Cortex of kidney (tissue), 1 donor: ENCODE measurements at places on chromosomes 11 and 22.

DNA sequence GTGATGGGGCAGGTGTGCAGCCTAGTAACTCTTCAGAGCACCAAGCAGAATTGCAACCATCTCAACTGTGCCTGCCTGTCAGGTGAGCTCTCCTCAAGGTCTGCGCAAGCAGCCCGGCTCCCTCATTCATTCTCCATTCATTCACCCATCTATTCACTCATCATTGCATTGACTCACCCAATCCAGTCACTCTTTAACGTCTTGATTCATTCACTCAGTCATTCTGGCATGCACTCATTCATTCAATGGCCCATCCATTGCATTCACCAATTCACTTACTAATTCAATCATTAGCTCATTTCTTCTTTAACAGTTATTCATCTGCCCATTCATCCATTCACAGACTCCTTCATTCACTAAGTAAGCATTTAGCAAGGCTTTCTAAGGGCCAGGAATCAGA is 111.8 kb downstream of the PDE2A start:
- no peak for DNase-seq

- no peak for DNase-seq
Observed at GRCh38 chr11:134802116-134802515, 390.1 kb upstream of the B3GAT1 start.

DNA sequence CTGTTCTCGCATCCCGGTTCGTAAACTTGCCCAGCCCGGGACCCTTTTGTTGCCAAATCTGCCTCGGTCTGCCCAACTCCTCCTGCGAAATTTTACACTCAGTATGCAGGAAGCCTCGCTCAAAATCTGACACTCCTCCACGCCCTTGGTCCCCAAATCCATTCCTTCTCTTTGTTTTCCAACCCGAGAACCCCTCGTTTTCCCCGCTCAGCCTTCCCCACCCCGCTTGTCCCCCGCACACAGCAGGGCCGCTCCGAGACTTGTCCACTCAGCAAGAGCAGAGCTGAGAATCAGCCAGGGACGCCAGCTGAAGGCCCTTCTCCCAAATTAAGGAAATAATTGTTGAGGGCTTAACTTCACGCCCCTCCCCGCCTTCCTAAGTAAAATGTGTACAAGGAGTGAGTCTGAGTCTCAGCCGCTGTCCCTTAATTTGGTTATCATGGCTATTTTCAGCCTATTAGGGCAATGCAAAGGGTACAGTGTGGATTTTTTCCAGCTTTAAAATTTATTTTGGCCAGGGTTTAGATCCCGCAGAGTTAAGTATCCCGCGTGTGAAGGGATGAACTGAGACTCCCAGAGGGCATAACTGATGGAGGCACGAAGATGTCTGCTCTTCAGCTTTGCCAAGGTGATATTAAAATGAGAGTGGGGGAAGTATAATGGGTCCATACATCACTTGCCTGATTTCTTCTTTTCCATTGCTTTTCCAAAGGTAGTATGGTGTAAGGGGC is 581 bp upstream of the FBXO3 start:
- no peak for DNase-seq

GRCh38 chr11:6618117-6619003 is 862 bp downstream of the TPP1 start:
- DNase-seq = no peak

DNA sequence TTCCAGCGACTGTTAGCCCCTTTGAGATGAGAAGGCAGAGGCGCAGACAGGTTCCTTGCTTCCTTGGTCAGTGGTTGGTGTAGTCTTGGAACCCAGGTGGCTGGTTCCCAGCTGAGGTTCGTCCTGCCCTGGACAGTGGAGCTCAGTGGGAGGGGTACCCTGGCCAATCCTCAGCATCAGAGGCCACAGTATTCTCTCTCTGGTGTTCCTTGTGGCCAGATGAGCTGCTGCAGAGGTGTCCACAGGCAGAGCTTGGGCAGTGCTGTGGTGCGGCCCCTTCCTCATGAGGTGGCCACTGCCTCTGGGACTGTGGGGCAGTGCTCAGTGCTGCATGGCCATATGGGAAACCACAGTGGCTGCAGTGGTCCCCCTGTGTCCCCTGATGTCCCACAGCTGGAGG is 61.8 kb downstream of the CTTN start:
- no peak for DNase-seq

GRCh38 chr11:21403069-21403468 is 733.7 kb downstream of the NELL1 start:
- DNase-seq = no peak

- no peak for DNase-seq
Observed at GRCh38 chr22:44859641-44860040, 107.3 kb downstream of the ARHGAP8 start.

- no peak for DNase-seq
Observed at GRCh38 chr11:12674571-12674935, 332 bp downstream of the TEAD1 start.

DNA sequence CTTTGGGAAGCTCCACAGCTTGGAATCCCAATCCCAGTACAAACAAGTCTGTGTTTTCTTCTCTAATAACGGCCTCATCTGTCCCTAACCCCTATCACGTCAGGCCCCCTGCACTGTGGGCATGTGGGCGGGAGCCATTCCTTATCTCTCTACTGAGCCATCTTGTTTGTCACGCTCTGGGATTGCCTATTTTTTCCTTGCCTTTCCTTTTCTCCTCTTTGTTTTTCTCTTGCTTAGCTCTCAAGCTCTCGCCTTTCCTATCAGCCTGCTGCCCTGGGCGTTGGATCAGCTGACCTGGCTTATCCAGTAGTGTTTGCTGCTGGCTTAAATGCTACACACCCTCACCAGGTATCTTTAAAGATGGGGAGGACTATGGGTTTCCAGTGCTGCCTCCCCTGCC is 35.8 kb downstream of the ARHGAP1 start:
- DNase-seq = no peak

DNA sequence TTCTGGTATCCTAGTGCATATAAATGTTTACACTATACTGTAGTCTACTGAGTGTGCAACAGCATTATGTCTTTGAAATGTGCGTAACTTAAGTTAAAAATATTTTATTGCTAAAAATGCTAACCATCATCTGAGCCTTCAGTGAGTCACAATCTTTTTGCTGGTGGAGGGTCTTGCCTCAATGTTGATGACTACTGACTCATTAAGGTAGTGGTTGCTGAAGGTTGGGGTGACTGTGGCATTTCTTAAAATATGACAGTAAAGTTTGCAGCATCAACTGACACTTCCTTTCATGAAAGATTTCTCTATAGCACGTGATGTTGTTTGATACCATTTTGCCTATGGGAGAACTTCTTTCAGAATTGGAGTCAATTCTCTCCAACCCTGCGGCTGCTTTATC is 8.5 kb upstream of the CREBZF start:
- DNase-seq = no peak

DNA sequence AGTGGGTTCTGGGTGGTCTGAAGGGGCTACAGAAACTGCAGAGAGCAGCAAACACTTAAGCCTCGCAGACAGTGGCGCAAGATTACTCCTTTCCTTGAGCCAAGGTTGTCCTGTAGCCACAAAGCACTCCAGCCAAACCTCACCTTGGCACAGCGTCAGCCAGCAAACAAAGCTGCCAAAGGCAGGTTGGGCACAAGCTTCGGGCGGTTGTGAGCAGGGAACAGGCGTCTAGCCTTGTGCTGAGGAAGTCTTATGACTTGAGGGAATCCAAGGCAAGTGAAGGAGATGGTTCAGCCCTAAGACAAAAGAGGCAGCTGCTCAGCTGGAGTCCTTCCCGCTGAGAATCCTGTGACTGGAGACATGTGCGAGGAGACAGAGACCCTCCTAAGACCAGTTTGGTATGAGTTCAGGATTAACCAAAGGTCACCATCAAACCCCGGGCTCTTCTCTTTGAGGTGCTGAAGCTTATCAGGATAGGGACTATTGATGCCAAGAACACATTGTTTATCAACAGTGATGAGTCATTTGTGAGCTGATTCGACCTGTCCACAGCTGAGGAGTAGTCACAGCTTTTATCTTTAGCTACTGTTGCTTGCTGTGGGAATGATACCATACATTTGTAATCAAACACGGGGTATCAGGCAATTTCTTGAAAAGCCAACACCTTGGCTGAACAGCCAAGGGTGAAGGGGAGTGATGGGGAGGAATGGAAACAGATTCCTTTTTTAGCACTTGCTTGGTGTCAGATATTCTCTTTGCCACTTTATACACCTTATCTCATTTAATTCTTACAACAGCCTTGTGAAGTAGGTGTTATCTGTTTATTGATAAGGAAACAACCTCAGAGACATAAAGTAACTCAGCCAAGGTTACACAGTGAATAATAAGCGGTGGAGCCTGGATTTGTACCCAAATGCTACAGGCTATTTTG is 4.6 kb downstream of the ADM start:
- DNase-seq = no peak

DNA sequence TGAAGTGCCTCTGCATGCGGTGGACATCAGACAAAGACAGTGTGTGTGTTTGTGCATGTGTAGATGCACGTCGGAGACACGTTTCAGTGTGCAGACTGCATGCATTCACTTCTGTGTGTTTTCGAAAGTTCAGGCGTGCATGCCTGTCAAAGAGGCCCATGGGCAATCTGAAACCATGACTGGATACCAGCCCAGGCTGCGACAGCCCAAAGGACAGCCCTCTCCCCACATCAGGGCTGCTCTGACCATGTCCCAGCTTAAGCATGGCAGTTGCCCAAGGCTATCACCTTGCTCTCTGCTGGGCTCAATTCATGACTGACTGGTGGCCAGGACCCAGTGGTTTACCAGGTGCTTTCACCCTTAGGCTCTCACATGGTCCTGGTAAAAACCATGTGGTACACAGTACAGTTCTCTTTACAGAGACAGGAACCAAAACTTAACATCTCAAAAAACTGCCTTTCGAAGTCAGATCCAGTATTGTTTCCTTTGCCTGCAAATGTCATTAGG is 423.7 kb upstream of the CADM1 start:
- no peak for DNase-seq
